ENCODE measurements at places on chromosomes 4 and X.

DNA sequence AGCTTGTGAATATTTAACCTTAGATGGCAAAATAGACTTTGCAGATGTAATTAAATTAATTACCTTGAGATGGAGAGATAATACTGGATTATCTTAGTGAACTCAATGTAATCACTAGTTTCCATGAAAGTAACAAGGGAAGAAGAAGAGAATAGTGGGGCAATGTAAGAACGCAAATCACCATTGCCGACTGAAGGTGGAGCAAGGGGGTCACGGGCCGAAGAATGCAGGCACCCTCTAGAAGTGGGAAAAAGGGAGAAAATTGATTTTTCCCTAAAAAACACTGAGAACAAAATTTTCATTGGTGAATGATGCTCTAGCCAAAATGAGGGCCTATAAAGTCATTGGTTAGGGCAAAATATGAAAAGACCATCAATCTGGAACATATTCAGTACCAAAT lies 375.6 kb upstream of the EPHA5 start:
- no peak for DNase-seq

DNA sequence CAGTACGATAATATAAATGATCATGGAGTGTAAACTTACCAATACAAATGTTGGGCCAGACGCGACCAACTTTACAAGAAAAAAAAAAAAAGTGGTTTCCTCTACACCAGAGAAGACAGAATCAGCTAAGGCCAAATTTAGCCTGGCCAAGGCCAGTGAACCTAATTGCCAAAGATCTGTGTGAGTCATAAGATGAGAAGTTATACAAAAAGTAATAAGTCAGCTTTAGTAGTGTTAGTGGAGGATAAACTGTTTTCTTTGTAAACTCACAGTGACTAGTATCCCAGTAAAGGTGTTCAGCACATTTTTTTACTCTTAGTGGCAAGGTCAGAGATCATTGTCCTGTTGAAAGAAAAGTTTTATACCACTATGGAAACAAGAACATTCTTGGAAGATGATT lies 531.4 kb upstream of the TECRL start:
- DNase-seq = no peak

DNA sequence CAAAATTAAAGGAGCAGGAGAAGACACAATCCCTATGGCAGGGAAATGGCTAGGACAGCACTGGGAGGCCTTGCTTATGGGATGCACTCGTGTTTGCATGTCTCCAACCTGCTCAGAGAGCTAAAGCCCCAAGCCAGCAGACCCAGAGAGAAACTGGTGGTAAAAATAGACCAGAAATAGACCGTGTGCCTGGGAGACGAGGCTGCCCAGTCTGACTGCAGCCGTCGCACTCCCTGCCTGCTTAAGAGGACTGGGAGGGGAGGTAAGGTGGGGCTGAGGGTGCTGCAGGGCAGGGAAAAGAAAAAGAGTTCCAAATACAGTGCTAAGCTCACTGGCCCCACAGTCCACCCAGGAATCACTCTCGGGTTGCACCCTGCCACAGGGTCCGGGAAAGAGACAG lies 633.5 kb downstream of the BCOR start:
- DNase-seq = no peak

- no peak for DNase-seq
Observed at GRCh38 chrX:124217304-124218251, 114.9 kb upstream of the TEX13D start.

GRCh38 chr4:16750882-16751642 lies 147.4 kb downstream of the LDB2 start:
- DNase-seq = no peak

DNA sequence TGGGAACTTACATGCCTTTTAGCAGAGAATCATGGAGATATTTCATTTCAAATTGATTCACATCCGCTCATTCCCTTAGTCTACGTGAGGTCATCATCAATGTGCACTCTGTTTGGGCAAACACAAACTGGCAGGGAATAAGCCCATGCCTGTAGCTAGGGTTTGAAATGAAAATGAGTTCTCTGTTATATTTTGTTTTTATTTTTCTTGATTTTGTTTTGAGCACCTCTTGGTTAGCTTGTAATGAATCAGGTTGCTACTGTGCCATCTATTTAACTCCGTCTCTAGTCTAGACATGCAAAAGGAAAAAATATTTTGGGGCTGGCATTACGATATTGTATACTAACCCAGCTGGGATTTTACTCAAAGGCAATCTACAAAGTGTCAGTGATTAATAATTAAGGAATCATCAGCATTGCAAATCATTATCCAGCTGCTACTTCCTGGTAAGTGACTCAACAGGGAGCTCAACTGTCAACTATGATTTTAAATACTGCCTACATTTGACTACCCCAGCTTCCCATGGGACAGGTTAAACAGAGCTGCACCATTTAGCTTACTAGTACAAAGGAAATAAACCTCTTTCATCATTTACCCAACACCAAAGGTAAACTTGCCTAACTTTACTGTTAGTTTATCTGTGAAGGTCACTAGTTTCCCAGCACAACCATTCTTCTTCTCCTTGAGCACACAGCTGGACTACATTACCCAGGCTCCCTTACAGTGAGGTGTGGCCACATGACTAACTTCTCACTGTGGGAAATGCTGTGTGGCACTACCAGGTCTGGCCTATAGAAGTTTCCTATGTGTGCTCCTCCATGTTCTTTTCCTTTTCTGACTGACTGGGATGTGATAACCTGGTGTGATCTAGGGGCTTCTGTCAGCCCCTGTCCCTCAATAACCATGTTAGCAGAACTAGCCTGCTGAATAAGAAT lies 21.2 kb upstream of the TRPC5OS start:
- DNase-seq = no peak

DNA sequence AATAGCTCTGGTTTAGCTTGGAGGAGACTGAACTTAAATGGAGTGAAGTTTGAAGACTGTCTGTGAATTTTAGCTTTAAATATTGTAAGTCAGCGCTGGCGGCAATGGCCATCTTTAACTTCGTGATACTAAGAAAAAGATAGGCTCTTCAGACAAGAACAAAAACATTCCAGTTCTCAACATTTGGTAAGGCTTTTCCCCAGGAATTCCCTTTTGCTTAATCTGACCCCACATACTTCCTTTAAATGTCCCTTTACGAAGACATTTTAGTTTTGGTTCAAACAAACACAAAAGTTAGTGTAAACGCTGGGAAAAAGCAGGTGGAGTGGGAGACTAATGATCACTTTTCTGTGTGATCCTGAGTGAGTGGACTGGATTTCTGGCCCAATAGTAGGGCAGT lies 106.2 kb downstream of the MAML3 start:
- no peak for DNase-seq

- DNase-seq = no peak
Observed at GRCh38 chr4:127055357-127055756, 577.4 kb upstream of the INTU start.

DNA sequence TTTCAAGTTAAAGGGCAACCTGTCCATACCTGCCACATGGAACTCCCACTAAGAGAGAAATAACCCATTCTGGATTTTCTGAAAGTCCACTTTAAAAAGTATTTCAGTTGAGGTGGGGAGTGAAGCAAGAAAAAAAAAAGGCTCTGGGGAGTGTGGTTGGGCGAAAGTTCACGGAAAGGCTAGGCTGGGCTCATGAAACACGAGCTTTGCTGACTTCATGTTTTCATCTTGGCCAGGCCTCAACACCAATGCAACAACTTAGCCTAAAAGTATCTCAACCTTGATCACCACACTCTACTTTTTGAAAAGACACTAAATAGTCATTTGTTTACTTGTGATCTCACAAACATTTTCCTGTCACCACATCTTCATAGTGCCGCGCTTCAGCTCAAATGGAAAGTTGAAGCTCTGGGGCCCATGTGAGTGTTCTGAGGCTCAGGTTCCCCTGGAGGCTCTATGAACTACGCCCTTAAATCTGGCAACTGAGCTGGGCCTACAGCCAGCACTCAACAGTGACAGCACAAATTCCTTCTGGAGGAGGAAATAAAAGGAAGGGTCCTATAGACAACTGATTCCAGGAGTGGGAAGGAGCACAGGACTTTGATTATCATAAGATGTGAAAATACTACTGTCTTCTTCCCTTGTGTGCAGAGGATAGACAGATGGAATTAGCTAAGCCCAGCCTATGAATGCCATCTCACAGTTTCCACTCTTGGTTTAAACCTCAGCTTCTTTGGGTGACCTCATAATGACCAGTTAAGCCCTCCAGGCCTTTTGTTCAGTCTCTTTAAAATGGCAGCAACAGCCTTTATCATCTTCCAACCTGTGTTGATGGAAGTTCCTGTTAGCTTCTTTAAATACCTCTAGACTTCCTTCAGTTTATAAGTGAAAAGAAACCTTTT lies 5.1 kb downstream of the CD40LG start:
- DNase-seq = no peak

All from stimulated activated CD8-positive, alpha-beta memory T cell treated with anti-CD3 and anti-CD28 coated beads, Interleukin-15, amount 100 ng/mL, for 4 hours (primary cell).